ENCODE measurements at places on chromosomes 3 and 15.
A peak's percentile ranks its signal among the peaks of the same experiment; 100 is the strongest.

- DNase-seq: no peak
Measured at GRCh38 chr3:170458285-170458684, 39.6 kb downstream of the CLDN11 start.

GRCh38 chr3:9653565-9654248 lies 4.4 kb downstream of the MTMR14 start:
- no peak for DNase-seq

DNA sequence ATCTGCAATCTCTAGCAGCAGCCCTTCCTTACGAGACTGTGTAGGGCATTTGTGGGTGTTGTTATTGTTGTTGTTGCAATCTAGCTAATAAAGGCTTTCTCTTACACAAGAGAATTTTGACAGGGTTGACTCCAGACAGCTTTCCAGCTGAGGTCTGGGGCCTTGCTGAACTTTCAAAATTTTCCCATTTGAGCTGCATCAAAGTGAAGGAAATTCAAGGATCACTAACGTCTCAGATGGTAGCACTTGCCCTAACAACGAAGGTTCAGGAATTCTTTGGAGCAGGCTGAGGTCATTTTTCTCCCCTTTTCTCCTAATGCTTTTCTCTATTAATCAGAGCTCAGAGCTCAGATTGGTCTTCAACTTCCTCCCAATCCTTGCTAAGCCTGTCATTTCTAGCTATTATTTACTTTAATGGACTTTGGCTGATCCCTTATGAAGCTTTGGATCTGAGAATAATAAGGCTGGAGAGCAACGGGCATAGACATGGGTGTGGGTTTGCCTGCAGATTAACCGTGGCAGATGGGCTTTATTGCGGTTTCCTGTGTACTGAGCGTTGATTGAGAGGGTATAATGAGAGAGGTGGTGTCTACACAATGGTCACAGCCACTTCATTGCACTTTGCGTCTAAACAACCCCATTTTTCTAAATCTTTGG lies 614.0 kb upstream of the AGTR1 start:
- no peak for DNase-seq

GRCh38 chr3:188578576-188579363 lies 424.8 kb downstream of the LPP start:
- DNase-seq: peak; percentile 35

DNA sequence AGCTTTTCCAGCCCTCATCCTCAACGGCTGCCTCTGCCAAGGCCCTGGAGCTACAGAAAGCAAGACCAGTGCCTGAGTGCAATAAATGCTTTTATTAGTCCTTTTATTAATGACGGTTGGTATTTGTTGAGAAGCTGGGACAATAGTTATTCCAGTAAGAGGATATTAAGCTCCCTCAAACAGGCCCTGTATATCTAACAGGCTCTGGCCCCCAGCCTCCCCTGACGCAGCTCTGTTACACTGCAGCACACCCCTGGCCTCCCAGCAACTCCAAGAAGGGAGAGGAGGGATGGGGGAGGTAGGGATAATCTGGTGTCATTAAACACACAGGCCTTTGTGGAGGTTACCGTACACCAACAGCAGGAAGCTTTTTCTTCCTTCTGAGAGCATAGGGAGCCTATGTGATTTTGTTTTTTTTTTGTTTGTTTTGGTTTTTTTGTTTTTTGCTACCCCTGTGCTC lies 30.8 kb upstream of the MAGEF1 start:
- DNase-seq: no peak

GRCh38 chr3:23078735-23079134 lies 124.4 kb upstream of the UBE2E2 start:
- no peak for DNase-seq

DNA sequence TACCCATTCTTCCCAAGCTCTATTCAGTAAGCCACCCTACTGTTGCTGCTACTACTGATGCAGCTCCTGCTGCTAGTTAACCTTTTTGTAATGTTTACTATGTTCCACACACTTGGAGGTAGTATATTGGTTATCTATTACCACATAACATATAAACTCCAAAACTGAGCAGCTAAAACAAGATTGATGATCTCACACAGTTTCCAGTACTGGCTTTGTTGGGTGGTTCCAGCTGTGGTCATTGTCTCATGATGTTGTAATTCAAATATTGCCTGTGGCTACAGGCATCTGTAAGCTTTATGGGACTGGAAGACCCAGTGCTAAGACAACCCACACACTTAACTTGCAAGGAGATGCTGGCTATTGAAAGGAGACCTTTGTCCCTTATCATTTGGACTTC lies 556.2 kb upstream of the SUCLG2 start:
- DNase-seq: no peak

GRCh38 chr3:177424521-177424920 lies 227.2 kb upstream of the TBL1XR1 start:
- DNase-seq: no peak

DNA sequence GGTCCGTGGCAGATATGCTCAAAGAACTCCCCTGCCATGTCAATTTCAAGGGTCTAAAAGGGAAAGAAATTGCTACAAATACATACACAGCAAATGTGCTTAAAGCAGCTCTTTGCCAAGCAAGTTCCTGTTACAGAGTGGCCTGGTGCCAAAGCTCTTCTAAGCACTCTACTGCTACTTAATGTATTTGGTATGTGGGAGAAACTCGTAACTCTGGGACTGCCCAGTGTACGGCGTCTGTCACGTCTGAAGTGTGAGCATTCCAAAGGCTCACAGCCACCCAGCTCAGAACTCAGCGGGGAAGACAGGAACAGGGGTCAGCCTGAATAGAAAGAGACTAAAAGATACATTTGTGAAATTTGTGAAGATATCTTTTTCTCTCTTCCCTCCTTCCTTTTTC lies 54.6 kb downstream of the RBMS3 start:
- DNase-seq: peak; percentile 74

- DNase-seq: no peak
Measured at GRCh38 chr15:89019436-89019835, 68.8 kb upstream of the ABHD2 start.

DNA sequence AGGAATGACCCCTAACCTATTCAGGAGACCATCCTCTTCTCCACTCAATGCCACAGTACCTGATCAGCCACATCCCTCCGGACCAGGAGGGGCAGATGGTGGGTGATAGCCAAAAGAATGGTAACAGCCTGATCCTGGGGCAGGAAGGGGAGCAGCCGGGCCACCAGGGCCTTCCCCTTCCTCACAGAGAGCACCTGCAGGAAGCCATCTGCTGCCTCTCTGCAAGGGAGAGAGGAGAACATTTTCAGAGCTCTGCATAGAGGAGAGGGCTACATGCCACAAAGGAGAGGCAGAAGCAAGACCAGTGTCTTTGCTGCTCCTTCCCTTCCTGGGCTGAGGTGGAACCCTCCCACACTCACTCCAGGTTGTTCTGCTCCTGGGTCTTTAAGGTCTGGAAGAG lies 5.5 kb upstream of the SPG11 start:
- DNase-seq: no peak

GRCh38 chr15:78035321-78035751 lies 42.2 kb downstream of the TBC1D2B start:
- DNase-seq: no peak

DNA sequence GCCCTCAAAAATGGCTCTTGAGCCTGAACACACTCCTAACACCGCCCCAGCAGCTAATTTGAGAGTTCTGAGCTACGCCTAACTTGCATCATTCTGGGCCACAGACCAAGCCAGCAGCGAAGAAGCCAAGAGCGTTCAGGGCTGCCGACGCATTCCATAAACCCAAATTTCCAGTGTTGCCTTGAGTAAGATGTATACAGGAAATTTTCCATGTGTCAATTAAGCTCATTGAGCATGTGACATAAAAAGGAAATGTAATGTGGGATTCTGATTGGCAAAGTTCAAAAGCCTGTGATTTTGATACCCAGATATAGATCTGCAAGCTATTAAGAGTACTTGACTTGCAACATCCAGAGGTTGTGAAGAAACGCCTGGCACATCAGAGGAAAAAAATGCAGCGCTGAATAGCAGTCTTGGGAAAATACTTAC lies 148.6 kb upstream of the NR2F2 start:
- peak; percentile 72 for DNase-seq

- no peak for DNase-seq
Measured at GRCh38 chr15:90300541-90300940, 35.1 kb downstream of the NGRN start.

- DNase-seq: no peak
Measured at GRCh38 chr3:181290941-181291340, 301.4 kb upstream of the DNAJC19 start.

GRCh38 chr3:115698851-115699591 lies 75.7 kb downstream of the GAP43 start:
- DNase-seq: no peak

DNA sequence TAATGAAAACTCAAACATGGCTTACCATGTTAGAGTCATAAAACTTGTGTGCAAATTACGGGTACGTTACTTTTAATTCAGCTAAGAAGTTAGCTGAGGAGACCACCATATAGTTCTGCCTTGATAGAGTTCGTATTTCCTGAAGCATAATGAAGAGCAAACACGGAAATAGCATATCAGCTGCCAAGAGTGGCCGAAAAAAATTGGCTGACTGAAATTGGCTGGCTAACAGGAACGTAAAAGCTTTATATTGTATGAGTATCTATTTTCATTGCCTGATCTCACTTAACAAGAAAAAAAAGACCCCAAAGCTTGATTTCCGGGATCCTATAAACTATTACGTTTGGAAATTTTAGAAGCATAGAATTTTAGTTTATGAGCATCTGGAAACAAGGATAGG lies 1222.9 kb downstream of the ZPLD1 start:
- DNase-seq: no peak

Measured in AG08396 (cell line).